ENCODE measurements at places on chromosomes 6 and 20.

DNA sequence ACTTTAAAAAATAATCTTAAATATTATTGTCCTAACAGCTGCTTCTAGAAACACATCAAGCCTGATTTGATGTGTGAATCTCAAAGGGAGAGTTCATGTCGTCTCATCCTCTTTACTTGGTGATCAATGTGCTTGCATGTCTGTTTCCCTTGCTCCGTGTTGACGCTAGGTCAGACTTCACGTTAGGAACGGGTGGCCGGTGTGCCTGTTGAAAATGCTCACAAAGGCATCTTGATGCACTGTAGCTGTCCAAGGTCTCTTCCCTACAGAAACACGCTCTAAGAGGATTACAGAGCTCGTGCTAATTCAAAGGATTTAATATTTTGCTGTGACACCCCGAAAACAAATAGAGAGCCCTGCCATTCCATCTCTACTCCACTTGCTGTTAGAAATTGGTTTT lies 84.6 kb downstream of the ID4 start:
- DNase-seq, result no peak

DNA sequence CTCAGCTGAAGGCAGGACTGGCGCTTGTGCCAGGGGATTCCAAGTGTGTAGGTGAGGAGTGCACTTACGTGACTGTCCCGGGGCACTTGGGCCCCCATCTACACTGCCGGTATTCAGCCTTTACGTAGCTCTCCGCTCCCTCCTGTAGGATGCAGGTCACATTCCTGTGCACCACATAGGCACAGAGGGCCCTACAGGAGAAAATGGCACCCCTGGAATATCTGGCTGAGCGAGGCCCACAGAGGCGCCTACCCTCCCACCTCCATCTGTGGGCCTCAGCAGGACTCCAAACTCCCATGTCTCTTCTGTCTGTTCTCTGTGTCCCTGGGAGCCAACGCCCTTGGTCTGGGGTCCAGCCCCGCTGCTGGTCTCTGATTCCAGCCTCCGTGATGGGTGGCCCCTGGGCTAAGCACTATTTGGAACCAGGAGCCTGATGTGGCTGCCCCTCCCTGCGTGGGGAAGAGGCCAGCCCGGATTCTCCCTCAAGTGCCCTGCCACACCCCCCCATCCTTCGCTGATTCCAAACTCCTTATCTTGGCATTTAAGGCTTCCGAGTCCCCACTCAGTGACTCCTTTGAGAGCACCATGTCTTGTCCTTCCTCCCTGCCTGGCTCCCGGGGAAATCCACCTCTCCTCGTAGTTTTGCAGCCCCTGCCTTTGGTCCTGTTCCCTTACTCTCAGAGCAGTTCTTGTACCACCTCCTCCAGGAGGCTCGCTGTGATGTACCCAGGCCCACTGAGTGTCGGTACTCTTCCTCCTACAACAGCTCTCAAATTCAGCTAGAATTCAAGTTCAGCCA lies 1.5 kb downstream of the EMILIN3 start:
- DNase-seq, result no peak

DNA sequence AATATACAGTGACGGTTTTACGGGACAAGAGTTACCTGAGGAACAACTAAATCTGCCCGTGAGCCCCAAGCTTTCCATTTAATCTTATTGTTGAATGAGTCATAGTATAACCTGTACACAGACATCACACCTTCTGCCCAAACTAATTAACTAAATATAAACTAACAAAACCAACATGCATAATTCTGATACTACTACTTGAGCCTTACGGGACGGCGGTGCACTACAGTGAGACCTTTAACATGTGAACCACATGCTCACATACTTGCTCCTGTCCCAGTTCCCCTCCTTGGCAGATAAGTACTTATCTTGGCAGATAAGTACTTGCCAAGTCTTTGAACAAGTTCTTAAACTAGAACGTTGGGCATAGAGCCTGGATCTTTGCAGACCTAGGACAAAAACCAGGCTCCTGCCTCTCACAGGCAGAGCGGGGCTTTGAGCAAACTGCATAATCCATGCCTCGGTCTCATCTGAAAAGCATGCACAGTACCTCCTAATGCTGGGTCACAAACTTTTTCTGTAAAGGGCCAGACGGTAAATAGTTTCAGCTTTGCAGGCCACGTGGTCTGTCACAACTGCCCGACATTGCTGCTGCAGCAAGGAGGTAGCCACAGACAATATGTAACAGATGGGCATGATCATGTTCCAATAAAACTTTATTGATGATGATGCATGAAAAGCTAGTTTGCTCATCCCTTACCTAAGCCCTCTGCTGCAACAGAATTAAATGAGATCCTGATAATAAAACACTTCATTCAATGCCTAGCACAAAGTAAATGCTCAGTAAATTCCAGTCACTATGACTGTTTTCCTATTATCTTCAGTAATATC lies 23.0 kb downstream of the ZNF217 start:
- no peak for DNase-seq

DNA sequence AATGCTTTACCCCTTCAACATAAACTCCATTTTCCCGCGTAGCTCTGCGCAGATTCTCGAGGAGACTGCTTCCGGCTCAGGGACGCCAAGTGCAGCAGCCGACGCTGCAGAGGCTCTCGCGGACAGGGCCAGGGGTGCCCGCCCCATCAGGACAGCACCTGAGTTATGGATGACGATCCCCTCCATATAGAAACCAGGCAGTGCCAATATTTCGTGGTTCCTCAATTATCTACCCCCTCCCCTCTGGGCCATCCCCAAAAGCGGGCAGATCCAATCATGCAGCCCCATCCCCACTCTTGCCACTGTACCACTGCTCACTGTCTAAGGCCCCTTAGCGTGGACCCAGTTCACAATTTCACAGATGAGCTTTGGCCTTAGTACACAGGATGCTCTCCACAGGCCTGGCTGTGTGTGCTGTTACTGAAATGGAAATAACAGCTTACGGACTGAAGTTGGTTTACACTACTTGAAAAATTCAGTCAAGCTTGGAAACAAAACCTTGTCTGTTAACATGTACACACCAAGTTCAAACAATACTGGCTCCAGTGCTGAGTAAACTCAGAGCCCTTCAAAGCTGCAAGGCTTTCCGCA lies 74.5 kb downstream of the DACT2 start:
- DNase-seq, result no peak

GRCh38 chr6:8274226-8274625 lies 161.1 kb downstream of the SLC35B3 start:
- no peak for DNase-seq

DNA sequence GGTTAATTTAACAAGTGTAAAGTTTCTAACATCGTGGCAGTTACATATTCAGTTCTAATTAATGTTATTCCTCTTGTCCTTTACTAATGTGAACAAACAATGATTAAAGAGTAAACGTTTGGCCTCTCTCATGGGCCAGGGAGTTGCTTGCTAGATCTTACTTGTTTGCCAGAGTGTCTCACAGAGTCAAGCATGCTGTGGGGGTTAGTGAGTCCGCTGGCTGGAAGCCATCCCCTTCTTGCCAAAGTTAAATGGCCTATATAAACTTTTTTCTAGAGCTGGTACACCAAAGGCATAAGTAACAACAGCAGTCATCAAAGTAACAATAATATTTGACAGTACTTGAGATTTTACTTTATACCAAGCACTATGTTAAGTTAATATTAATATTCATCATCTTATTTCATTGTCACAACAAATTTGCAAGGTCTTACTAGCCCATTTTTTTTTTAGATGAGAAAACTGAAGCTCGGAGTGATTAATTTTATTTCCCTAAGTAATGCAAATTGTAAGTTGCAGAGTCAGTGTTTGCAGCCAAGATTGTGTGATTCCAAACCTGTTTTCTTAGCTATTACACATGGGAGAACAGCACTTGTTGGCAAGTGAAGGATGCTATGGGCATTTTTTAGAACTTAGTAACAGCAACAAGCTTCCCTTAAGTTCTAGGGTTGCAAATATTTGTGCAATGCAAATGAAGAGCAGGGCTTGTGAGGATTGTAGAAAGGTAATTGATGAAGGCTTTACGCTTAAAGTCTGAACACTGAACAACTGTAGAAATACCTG lies 224.5 kb downstream of the RFPL4B start:
- no peak for DNase-seq

DNA sequence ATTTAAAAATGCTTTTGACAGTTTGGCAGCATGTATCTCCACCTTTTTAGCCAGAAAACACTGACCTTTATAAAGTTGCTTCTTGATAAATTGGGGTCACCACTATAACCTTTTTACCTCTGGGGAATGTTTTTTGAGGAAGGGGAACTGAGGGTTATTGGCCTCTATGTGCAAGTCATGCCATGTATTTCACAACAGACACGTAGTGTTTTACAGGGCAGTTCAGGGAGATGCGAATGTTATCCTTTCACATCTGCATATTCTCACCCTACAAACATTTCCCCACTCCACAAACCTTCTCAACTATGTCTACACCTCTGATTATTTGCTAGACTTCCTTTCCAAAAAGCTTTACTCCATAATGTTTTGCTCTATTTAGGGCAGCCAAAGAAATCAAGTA lies 17.0 kb upstream of the SLA2 start:
- DNase-seq, result no peak

- no peak for DNase-seq
Observed at GRCh38 chr6:132961610-132962009, 147.2 kb downstream of the RPS12 start.

DNA sequence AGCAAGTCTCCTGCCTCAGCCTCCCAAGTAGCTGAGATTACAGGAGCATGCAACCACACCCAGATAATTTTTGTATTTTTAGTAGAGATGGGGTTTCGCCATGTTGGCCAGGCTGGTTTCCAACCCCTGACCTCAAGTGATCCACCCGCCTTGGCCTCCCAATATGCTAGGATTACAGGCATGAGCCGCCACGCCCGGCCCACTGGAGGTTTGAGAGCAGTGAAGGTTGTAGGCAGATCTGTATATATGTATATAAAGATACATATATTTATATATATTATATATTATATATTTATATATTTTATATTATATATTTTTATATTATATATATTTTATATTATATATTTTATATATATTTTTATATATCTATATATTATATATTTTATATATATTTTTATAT lies 38.2 kb upstream of the TTPAL start:
- no peak for DNase-seq

- DNase-seq, result no peak
Observed at GRCh38 chr20:60802676-60803075, 449.4 kb upstream of the CDH4 start.

- no peak for DNase-seq
Observed at GRCh38 chr6:138499303-138500018, at the start of gene NHSL1. Gene NHSL1 (minus strand): TSS chr6:138499494. CDS start chr6:138499290, 204 bp downstream.

DNA sequence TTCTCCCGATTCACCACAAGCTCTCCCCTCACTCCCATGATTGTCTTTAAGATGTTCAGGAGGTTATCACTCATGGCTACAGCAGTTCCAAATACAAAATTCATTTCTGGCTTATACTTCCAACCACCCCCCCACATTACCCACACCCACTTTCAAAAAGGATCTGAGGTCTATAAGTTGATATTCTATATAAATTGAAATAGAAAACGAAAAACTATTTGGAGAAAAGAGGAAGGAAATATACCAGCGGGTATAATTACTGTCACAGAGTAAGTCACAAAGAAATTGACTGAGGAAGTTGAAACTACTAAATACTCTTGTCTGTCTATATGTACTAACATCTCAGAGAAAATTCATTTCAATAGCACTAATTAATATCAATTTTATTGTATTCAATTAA lies 112.7 kb upstream of the TNFAIP3 start:
- DNase-seq, result no peak

DNA sequence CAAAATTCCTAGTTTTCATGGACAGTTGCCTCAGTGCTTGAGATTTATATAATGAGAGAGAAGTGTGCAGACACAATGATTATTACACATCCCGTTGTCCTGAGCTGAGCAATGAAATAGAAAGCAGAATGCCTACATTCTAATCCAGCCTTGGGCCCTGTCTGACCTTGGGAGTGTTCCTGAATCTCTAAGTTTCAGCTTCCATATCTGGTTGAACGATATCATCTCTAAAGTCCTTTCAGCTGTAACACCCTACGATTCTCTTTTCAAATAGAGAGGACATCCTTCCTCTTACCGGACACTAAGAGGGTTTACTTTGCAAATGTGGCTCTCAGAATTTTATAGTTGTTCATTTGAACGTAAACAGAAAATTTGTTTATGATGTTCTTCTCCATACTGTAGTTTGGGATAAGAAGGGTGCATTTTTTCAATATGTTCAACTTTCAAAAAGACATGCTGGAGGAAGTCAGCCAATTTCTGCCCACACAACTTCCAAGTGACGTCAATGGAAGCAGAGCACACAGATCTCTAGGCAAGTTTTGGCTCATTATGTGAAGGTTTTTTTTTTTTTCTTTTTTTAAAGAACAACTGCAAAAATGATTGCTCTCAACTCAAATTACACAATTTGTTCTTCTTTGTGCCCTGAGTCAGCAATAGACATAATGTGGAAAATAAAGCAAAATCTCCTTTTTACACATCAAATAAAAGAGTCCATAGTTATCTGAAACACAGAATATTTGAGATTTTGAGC lies 50.4 kb downstream of the PDE7B start:
- no peak for DNase-seq

GRCh38 chr6:149111556-149112115 lies 205.9 kb upstream of the TAB2 start:
- DNase-seq, result no peak

DNA sequence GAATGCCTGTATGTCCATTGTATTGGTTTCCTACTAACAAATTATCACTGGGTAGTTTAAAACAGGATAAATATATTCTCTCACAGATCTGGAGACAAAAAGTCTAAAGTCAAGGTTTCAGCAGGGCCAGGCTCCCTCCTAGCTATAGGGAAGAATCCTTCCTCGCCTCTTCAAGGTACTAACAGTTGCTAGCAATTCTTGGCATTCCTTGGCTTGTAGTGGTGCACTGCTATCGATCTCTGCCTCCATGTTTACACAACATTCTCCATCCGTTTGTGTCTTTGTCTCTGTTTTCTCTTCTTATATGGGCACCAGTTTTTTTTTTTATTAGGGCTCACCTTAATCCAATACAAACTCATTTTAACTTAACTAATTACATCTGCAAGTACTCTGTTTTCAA lies 48.9 kb downstream of the OR2B6 start:
- no peak for DNase-seq
